ENCODE measurements at places on chromosomes 6 and 20.

GRCh38 chr20:21344206-21344900 is 41.2 kb downstream of the XRN2 start:
- DNase-seq: no peak

- DNase-seq: no peak
Measured at GRCh38 chr6:63785006-63785405, 149.4 kb downstream of the PHF3 start.

- no peak for DNase-seq
Measured at GRCh38 chr6:165042912-165043311, 266.5 kb downstream of the C6orf118 start.

GRCh38 chr6:12097791-12098190 is 85.7 kb downstream of the HIVEP1 start:
- no peak for DNase-seq

- DNase-seq: no peak
Measured at GRCh38 chr6:85436411-85436810, 13.5 kb upstream of the NT5E start.

- no peak for DNase-seq
Measured at GRCh38 chr20:5580940-5581708, 169.1 kb upstream of the SHLD1 start.

DNA sequence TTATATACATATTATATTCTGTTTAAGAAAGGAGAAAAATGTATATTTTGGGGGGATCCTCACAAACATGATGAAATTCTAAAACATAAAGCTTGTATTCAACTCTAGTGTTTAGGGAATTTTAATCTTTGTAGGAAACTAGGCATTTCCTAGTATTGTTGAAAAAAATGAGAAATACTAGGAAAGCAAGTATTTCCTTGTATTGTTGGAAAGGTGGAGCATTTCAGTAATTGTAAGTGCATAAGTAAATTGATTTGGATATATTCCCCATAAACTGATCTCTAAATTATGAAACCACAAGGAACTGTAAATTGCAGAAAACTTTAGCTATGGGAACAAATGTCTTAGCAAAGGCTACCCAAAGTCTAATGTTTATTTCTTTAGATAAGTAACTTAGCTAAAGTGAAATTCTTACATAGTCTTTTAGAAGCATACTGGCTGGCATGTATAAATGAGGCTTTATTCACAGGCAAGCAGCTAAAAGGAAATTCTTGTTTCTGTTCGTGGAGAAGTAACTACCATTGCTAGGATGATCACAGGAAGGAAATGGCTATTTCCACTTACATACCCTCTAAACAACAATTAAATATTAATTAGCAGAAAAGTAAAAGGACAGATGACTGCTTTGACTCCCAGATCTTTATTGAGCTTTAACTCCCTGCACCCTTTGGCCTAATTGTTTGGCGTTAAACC is 19.9 kb upstream of the NRN1 start:
- no peak for DNase-seq

GRCh38 chr20:50317609-50318008 is 127.0 kb downstream of the CEBPB start:
- DNase-seq: no peak

DNA sequence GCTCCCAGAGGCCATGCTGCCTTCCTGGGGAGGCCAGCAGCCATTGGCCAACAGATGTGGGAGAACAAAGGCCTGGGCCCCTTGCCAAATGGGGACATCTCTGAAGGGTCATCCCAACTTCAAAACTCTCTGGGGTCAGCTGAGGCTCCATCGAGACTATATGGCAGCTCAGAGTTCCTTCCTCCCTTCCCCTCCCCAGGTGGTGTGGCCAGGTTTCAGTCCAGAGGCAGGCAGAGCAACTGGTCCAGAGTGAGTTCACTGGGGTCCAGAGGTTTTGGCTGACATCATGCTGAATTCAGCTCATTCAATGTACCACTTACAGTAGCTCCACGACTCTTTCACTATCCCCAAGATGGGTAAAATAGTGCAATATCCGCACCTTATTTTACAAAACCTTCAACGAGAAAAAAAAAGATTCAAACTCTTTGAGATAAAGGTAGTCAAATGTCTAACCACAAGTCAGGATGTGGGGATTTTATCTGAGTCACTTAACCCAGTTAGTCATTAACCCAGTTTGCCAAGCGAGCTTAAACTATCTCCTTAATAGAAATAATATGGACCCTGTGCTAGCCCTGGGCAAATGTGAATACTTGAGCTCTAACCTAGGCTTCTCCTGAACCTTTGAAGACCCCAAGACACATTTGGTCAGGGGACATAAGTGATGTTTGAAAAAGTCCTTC is 108.4 kb upstream of the PLEKHG1 start:
- no peak for DNase-seq

GRCh38 chr6:158085261-158086053 is 82.6 kb downstream of the SERAC1 start:
- no peak for DNase-seq

DNA sequence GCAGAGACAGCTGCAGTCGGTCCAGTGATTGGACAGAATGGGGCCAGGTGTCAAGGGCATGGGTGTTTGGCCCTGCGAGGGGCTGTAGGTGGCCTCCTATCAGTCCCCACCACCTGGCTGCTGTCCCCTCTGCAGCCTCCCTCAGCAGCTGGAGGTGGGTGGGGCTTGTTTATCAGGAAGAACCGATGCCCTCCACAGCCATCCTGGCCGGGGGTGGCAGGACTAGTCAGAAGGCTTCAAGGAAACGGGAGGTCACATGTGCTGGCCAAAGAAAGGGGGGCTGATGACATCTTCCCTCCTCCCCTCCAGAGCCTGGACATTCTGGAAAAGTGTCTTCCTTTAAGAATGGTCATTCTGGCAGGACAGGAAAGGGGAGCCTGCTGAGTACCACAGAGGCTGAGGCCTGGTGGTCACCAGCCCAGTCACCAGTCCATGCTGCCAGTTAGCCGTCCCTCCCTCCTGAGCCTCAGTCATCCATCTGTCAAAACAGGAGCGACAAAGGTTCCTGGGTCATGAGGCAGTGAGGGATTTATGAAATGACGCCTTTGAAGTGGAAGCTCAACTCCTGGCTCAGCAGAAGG is 4.1 kb downstream of the FAM210B start:
- DNase-seq: no peak

DNA sequence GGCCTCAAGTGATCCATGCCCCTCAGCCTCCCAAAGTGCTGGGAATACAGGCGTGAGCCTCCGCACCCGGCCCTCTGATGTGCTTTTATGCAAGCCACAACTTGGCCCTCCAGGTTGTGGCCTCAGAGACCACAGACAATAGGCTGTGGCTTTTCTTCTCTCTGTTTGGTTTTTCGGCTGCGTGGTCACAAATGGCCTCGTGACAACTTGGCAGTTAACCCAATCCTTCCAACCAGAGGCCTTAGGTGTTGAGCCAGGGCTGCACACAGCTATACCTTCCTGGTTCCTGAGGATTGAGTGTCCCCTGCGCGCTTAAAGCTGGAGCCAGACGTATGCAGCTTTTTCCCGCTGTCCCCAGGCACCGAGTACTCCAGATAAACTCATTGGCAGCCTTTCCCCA is 6.3 kb upstream of the TGM3 start:
- no peak for DNase-seq

- DNase-seq: no peak
Measured at GRCh38 chr6:39952167-39952566, 17.9 kb upstream of the MOCS1 start.

DNA sequence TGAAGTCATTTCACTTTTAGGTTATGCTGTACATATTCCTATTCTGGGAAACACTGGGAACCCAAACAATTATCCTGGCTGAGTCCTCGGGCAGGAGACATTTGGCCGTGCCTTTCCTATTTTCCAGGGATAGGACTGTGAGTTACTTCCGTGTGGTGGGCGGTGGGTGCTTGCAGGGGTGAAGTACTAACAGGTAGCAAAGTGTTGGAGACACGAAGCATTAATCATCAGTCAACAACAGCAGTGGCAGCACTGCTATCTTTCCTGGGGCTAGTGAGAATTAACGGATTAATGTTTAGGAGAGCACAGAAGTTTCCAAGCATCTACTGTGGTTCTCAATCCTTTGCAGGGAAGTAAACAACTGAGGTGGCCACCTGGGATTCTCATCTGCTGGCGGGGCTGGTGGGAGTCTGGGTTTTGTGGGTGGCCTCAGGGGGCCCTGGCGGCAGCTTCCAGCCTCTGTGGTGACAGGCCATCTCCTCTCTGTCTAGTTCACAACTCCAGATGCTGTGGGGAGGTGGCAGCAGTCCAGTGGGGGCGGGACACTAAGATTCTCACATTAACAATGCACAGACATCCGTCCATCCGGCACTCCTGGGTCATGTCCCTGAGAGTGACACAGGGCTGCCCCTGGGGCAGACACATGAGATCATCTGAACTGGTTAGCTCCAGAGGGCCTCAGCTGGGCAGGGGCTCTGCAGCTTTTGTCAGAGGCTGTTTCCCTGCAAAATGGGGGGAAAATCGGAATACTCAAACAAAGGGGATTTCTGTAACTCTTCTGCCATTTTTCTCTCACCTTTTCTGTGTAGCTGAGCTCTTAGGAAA is 90.9 kb downstream of the GJA10 start:
- peak; percentile 89 for DNase-seq

DNA sequence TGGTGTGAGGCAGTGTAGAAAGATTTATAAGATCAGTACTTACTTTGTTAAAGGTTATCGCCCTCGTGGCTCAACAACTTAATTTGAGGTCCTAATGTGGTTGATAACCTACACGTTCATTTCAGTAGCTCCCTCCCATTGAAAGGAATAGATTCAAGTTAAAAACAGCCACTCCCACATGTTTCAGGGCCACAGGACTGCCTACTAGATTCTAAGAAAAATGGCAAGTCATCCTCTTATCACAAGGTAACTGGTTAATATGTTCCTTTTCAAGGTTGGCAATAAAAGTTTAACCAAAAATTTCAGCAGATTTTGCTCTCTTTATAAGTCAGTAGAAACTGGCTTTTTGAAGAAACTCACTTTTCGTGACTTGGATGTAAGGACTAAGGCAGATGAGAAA is 17.1 kb downstream of the GSTA2 start:
- DNase-seq: no peak

DNA sequence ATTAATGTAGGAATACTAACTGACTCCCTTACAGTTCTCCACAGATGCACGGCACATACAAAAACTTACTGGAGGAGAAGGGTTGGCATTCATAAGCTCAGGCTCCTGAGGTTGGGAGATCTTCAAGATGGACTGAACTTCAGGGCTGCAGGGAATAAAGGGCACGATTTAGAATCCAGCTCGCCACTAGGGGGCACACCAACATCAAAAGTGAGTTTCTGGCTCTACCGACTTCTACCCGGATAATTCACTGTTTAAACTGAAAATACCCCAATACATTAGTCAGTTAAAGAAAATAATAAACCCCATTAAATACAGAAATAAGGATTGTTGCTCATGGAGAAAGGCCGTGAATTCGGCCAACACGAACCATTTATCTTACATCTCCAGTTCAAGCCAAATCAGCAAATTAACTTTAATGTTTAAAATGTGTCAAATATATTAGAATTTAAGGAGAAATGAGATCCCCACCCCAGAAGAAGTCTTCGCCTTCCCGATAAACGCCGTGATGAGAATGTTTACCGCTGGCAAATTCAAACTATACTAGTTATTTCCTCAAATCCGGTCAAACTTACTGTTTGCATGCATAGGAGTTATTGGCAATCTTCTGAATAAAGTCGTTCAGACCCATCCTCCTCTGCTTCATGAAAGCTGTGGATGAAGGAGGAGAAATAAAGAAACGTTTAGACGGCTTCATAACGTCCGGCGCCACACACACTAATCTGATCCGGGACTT is 121.7 kb upstream of the SLC2A12 start:
- peak; percentile 88 for DNase-seq

GRCh38 chr6:6912817-6913744 is 194.7 kb upstream of the RREB1 start:
- DNase-seq: no peak

- DNase-seq: no peak
Measured at GRCh38 chr6:6466967-6467761, 121.4 kb upstream of the LY86 start.

DNA sequence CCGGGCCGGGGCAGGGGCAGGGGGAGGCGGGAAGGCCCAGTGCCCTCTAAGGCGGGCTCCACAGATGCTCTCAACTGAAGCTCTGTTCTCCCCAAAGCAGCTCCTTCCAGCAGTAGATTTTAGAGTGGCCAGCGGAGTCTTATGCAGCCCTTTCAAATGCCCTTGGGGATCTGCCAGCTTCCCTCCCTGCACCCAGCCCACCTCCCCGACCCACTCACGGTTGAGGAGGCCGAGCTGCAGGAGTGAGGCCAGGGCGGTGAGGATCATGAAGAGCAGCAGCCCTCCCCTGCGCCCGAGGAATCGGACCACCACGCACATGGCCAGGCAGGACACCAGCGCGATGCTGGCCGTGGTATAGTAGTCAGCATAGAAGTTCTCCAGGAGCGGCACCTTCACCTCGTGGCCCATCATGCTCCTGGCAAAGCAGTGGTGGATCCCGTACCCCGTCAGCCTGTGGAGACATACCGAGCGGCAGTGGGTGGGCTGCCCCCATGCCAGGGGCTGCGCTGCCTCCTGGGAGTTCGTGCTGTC is 28.0 kb downstream of the PSMG4 start:
- DNase-seq: peak; percentile 14

GRCh38 chr6:142279350-142280180 is 22.2 kb upstream of the ADGRG6 start:
- no peak for DNase-seq

DNA sequence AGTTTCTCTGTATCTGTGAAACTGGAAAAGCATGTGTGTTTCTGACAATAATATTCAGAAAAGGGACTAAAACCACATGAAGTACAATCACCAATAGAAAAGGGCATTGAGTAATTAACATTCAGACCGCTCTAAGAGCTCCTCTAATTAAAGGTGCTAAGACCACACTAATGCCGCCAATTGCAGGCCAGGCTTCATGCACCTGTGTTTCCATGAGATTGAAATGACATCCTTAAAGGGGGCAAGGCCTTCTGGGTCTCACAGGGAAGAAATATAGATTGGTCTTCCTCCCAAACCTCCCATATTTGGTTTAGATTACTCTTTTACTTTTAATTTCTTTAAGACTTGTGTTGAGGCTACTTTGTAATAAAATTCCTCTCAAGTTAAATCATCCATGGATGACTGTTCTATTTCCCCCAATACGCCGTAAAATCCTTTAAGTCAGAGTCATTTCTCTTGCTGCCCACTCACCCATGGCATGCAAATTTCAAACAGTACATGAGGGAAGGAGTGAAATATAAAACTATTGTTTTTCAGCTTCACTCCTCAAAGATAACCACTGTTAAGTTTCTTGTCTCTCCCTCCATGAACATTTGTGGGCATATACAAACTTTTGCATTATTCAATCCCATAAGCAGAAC is 110.6 kb downstream of the UBE3D start:
- DNase-seq: no peak

DNA sequence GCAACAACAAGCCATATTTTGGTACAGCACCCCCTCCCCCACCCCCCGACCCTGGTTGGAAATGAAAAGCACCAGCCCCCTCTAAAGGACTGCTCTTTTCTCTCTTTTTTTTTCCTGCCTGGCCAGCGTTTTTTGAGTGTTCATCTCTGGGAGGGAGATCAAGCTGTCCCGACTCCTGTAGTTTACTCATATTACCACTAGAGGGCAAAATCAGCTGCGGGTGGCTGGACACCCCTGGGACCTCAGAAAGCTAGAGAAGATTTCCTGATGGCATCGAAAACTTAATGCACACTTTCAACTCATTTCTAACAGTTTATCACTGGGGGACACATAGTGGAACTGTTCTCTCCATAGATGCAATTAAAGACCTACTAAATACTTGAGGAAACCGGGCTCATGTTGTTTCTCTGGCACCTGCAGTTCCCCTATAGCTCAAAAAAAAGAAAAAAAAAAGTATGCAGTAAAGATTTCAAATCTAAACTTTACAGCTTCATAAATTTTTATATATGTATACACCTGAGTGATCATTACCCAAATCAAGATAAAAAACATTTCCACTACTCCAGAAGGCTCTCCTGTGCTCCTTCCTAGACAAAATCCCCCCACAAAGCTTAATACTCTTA is 24.4 kb downstream of the CNBD2 start:
- DNase-seq: peak; percentile 46

Data from Right ventricle myocardium superior (tissue), 1 donor.